ENCODE measurements at places on chromosomes 6 and 20.

DNA sequence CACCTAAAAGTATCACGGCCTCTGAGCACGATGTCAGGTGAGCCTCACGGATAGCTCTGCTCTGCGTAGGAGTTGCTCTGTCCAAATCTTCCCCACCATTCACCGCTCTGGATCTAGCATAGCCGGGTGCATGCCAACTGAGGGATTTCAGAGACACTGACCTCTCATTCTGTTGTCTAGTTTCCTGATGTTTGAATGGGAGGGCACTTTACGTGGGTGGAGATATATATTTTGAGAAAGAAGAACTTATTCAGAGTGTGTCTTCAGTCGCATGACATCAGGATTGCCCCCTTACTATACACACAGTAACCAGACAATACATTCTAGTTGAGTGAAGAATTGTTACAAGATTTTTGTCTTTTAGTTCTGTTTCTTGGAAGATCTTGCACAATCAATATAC is 96.5 kb upstream of the CITED2 start:
- no peak for DNase-seq

GRCh38 chr20:43448748-43449535 is 8.8 kb upstream of the SRSF6 start:
- DNase-seq, result peak; percentile 12

DNA sequence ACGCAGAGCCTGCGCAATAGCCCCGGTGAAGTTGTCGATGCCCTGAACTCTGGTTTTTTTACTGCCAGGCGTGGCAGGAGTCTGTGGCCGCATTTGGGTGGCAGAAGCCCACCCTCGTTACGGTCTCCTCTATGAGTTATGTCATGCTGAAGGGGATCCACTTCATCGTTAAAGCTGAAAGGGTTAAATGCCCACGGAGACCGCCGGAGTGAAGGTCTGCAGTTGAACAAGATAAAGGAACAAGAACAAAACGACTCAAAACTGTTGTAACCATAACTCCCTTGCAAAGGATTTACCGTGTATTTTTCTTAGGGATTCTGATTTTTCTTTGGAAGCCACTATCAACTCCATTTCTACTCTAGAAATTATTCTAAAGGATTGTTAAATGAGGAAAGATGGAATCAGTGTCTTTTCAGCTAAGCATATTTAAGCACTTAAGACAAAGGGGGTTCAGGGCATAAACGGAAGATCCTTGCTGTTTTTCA is 501 bp upstream of the ELOVL5 start:
- DNase-seq, result no peak

- DNase-seq, result no peak
Observed at GRCh38 chr6:143110572-143110971, 49.9 kb downstream of the AIG1 start.

- no peak for DNase-seq
Observed at GRCh38 chr20:63706027-63706695, 1.6 kb downstream of the ARFRP1 start.

- DNase-seq, result no peak
Observed at GRCh38 chr6:114284281-114284680, 58.5 kb downstream of the HS3ST5 start.

GRCh38 chr20:45919542-45920399 is 7.8 kb upstream of the PLTP start:
- DNase-seq, result no peak

DNA sequence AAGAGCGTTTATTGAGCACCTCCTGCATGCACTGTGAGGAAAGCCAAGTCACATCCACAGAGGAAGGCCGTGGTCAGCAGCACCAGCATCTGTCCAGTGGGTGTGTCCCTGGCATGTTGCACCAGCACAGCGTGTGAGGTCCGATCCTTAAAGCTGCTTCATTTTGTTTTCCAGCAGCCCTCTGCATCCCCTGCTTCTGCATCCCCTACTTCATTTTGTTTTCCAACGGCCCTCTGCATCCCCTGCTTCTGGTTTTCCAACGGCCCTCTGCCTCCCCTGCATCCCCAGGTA is 147.8 kb downstream of the SYCP2 start:
- no peak for DNase-seq

DNA sequence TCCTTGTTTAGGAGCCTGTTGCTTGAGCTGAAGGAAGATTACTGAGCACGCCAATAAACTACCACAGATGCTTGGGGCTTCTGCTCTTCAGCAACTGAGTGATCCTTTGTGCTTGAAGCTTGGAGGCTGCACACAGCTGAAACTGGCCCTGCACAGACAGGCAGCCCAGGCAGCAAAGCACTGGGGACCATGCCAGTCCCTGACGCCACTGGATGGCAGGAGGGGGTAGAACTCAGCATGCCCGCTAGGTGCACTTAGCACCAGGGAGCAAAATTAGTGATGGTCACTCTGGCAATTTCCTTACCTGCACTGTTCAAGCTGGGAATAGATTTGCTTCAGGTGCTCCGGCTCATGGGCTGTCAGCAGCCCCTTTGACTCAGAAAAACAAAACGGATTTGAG is 91.5 kb downstream of the FAM50B start:
- DNase-seq, result no peak

GRCh38 chr20:53582574-53583351 is 10.9 kb downstream of the ZNF217 start:
- peak; percentile 81 for DNase-seq

GRCh38 chr20:35151736-35152135 is 4.6 kb upstream of the EDEM2 start:
- DNase-seq, result no peak

- DNase-seq, result no peak
Observed at GRCh38 chr6:16982807-16983206, 119.0 kb upstream of the STMND1 start.

- DNase-seq, result no peak
Observed at GRCh38 chr6:28090917-28091586, 10.7 kb downstream of the ZNF165 start.

GRCh38 chr6:2522521-2522920 is 228.2 kb downstream of the MYLK4 start:
- DNase-seq, result no peak

GRCh38 chr20:47421076-47421475 is 64.6 kb upstream of the ZMYND8 start:
- DNase-seq, result no peak

DNA sequence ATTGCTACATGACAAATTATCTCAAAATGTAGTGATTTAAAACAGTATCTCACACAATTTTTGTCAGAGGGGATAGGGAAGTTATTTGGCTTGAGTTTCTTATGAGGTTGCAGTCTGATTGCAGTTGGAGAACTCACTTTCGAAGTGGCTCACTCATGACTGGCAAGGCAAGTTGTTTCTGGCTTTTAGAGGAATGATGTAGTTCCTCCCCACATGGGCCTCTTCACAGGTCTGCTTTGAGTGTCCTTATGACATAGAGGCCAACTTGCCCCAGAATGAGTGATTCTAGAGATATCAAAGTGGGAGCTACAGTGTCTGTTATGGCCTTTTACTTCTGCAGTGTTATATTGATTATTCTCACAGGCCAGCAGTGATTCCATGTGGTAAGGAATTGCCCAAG is 6.1 kb downstream of the DOP1A start:
- DNase-seq, result no peak

- DNase-seq, result no peak
Observed at GRCh38 chr6:101001012-101001411, 119.9 kb upstream of the ASCC3 start.

GRCh38 chr6:137043710-137044365 is 927 bp downstream of the IL20RA start:
- peak; percentile 6 for DNase-seq

DNA sequence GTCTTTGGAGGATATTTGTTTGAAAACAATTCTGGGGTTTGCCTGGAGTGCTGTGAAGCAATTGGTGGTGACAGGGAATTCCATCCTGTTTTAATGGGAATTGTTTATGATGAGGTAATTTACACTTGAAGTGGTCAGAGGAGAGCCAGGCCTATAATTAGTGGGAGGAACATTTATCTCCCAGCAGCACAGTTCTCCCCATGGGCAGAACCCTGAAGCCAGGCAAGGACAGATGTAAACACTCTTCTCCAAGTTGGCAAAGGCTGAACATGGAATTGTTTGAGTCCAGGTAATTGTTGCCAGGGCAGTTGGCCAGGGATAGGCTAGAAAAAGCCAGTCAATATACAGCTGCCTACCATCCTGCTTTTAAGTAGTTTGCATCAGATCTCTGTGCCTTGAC is 789.7 kb downstream of the FRK start:
- no peak for DNase-seq

DNA sequence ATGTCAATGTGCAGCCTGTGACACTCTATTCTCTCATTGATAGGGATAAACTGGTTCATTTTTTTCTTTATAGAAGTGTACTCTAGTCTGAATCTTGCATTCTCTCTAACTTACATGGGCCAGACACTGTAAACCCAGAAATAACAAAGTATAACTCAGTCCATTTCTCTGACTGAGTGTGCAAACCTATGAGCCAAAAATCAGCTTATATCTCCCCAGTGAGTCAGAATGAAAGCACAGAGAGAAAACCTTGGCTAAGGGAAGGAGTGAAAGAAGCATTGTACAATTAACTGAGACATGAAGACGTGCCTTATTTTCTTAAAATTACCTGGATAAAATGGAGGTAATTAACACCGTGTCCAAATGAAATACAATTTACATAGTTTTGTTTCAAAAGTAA is 436.9 kb upstream of the IMPG1 start:
- DNase-seq, result no peak

DNA sequence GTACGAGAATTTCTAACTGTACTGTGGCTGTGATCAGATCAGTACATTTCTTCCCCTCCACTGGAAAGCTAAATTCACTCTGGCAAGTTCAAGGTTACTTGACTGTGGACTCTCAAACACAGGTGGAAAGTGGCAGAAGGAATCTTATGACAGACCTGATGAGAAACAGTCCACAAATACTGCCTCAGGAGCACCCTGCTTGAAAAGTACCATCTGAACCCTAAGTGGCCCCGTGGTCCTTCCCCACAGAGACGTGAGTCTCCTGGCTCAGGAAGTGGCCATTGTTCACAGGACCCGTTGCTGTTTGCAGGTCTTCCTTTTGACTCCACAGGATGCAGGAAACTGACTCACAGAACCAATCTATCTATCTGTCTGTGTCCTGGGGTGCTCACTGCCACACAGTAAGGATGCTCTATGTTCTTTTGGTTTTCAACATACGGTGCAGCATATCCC is 47.5 kb upstream of the NHSL1 start:
- no peak for DNase-seq

DNA sequence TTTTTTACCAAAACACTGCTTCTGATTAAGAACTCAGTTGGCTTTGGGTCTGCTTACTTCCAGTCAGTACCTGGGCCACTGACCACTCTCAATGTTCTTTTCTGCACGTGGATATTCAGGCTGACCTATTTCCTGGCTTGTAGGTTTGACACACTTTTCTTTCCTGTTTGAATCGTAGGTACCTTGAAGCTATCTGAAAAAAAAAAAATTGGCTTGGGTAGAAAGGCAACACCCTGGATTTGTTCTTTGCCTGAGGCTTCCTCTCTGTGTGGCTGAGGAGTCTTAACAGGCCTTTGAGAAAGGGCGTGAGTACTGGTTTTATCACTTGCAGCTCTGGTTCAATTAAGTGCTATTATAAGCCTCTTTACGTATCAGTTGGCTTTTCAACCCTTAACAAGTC is 60.6 kb upstream of the IL20RA start:
- DNase-seq, result no peak

GRCh38 chr6:156555116-156555515 is 222.1 kb upstream of the ARID1B start:
- no peak for DNase-seq

DNA sequence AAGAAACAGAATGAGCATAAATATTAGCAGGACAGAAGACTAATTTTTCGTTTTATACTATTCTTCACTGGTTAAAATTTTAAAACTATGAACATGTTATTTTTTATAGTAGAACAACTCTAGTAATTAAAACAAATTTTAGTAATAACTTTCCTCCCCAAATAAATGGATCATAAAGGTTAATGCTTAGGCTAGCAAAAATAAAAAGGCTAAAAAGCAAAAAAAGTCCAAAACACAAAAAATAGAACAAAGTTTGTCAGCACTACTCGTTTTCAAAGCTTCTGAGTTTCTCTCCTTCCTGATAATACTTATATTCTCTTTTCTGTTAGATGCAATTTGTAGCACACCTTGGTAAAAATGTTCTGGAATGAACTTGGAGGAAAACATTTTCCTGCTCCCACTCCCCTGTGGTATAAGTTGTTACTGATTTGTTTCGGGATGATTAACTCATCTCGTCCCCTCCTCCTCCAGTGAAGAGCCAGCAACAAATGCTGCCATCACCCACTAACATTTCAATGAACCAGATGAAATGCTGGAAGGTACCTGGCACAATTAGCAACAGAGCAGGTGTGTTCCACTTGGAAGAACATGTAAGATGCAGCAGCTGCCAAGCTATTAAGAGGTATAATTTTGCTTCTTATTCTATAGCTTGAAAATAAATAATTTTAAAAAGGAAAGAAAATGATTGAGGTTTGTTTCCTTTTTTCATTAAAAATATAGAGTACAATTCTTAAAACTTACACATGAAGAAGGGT is 130.5 kb downstream of the MYB start:
- no peak for DNase-seq

- DNase-seq, result no peak
Observed at GRCh38 chr6:145758113-145758512, 22.8 kb upstream of the EPM2A start.

DNA sequence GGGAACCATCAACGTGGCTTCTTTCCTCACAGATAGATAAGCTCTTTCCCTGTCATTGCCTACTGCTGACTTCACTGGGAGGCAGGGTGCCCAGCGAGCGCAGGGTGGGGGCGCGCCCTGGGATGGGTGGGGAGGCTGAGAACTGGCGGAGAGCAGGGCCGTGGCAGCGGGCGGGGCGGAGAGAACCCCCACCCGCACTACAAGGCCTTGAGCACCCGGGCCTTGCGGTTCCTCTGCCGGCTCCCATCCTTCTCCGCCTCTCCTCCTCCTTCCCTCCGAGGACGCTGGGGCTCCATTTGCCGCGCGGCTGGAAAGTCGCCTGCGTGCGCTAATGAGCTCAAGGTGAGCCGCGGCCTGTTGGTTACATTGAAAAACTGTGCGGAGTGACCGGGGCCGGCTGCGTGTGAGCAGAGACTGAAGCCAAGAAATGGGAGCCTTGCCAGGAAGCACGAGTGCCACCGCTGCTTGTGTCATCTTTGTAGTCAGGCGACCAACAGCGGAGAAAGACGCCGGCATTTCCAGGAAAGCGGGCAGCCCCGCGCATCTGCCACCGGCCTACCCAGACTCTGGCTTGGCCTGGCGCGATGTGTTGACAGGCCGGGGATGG is 963.5 kb upstream of the SLC35B3 start:
- no peak for DNase-seq

DNA sequence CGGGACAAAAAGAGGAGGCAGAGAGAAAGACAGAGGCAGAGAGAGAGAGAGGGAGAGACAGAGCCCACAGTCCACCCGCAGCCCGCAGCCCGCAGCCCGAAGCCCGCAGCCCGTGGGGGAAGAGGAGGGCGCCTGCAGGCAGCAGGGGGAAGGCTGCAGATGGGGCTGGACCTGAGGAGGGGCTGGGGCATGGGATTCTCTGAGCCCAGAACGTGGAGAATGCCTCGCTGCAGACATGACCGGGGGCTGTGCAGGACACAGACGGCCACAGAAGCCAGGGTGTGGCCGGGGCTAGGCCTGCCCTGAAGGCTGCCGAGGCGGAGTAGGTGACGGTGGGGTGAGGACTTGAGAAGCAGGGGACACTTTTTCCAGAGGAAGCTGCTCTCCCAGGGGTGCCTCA is 6.5 kb upstream of the SLCO4A1 start:
- no peak for DNase-seq

- no peak for DNase-seq
Observed at GRCh38 chr6:89007209-89008000, 44.0 kb upstream of the RNGTT start.

- no peak for DNase-seq
Observed at GRCh38 chr6:32426338-32426737, 13.3 kb upstream of the HLA-DRA start.

Data from kidney glomerular epithelial cell (primary cell).